ENCODE measurements at places on chromosomes 12 and 14. TPM values are rescaled to one million over a fixed set of nuclear protein-coding genes. Genes with fewer than 3 reads are reported as not detected.
A peak's percentile ranks its signal among the peaks of the same experiment; 100 is the strongest.

DNA sequence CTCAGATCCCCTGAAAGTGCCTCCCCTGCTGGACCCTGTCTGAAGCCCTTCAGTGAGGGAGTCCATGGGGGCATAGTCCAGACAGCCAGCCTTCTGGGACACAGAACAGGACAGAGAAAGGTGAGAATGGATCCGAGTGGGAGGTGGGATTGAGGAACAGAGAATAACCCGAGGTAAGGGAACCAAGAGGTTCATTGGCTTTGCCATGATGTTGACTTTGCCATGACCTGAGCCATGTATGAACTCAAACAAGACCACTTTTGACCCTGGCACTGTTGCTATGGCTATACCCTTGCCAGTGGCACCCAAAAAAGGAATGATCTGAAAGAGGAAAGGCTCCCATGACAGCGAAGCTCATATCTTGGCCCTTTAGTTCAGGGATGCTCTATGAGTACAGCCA, 22.6 kb upstream of the VDR start:
- DNase-seq: no peak

DNA sequence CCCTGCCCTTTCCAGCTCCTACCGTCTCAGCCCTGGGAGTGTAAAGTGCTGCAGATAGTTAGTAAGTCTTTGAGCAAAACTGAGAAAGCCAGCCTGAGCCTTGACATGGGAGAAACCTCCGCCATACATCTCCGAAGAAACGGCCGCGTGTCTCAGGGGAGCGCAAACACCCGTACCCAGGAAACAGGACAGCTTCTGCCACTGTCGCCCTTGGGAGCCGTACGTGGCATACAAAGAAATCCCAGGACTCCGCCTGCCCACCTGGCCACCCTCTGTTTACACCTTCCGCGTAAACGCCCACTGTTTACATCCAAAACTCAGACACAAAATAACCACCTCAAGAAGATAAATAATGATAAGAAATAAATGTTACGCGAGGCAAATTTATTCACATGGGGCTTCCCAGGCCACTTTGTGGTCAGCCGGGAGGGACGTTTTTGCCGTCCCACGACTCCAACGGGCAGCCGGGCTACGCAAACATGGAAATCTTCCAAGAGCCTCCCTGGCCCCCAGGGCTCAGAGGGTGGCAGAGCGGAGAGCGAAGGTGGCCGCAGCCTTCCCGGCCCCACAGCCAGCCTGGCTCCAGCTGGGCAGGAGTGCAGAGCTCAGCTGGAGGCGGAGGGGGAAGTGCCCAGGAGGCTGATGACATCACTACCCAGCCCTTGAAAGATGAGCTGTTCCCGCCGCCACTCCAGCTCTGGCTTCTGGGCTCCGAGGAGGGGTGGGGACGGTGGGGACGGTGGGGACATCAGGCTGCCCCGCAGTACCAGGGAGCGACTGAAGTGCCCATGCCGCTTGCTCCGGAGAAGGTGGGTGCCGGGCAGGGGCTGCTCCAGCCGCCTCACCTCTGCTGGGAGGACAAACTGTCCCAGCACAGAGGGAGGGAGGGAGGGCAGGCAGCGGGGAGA, at the start of gene BDKRB2:
Gene BDKRB2 (plus strand): TSS at position 689 of the 908 bp plus-strand sequence. CDS start 32,269 bp downstream, outside the sequence.
- DNase-seq: peak; percentile 95

DNA sequence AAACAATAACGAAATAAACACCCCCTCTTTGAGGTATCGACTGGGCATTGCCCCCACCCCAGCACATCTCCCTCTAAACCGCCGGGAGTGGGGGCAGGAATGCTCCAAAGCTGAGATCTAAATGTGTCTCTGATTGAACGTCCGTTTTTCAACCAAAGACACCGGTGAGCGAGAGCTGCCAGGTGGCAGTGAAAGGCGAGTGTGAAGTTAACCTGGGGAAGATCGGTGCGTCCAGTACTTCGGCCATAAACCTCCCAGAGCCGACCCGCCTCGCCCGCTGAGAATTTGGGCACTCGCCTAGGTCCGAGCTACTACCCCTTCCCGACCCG, 625 bp downstream of the ANGEL1 start:
- DNase-seq: no peak

- DNase-seq: no peak
Measured at GRCh38 chr12:52349196-52349595, 18.1 kb downstream of the KRT85 start.

DNA sequence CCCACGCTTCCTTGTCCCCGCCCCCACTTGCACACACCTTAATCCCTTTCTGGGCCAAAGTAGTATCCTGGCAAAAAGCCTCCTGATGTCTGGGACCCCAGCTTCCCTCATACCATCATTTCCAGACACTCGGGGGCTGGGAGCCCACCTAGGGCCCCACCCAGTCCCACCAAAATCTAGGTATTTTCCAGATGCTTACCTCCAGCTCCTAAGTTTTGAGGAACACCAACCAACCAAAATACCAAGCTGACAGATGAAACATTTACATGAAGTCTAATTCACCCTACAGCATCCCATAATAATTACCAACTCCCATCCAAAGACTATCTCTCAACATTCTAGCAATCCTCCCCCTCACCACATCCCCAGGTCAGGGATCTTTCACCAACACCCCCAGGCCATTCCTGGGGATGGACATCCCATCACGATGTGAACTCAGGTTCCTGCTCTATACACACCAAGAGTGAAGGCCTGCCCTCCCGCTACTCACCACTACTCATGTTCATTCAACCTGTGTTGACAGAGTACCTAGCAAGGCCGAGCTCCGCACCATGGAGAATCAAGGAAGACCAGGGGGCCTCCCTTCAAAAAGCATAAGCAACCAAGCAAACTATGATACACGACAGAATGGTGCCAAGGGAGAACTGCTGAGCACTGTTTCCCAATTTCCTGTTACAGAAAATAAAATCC, 1.6 kb upstream of the CHD4 start:
- DNase-seq: peak; percentile 41

DNA sequence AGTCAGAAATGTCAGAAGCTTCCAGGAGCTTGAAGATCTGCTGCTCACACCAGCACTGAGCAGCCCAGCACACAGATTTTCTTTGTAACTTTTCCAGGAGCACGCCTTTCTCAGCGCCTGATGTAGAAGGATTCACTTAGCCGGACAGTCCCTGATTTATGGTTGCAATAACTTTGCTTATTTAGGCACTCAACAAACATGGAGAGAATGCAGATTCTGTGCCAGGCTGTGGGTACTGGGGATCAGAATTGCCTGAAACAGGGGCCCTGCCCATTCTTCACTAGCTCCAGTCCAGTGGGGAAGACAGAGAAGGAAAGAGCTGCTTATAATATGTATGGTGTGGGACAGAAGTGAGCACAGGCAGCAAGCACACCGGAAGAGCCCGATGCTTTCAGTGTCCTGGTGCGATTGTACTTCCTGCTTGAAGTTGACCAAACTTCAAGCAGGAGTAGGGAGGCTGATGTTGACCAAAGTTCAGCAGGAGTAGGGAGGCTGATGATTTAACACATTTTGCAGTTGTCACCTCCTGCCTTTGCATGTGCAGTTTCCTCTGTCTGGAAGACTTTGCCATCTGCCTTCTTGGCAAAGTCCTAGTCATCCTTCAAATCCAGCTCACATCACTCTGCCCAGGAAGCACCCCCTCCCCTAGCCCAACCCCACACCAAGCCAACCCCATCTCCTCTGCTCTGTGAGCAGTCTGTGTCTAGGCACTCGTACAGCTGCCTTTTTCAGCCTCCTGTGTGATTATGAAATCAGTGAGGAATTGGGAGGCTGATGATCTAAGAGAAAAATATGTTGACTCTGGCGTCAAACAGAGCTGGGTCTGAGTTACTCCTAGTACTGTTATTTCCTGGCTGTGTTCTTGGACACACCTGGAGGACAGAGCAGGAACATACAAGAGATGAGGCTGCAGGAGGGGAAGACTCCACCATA, 12.0 kb upstream of the PRIMA1 start:
- peak; percentile 25 for DNase-seq

DNA sequence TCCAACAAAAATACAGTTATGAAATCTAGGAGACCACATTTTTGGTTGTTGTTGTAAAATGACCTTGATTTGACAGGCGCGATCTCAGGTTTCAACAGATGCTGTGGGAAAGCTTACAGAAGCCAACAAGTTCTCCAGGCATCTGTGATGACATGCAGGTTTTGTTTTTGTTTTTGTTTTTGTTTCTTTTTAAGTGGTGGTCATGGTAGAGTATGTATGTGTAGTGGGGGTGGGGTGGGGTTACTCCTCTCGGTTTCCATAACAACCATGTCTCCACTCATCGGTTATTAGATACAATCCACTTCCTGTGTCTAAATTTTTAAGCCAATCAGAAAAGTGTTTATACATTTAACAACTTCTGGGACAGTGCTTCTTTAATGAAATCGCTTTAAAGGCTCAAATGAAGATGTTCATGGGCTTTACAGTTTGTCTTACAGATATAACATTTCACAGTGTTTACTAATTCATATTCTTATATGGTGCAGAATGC, 199.9 kb upstream of the FOXN3 start:
- DNase-seq: peak; percentile 62

L2HGDH gene
- 2.6 TPM for total RNA-seq

DNA sequence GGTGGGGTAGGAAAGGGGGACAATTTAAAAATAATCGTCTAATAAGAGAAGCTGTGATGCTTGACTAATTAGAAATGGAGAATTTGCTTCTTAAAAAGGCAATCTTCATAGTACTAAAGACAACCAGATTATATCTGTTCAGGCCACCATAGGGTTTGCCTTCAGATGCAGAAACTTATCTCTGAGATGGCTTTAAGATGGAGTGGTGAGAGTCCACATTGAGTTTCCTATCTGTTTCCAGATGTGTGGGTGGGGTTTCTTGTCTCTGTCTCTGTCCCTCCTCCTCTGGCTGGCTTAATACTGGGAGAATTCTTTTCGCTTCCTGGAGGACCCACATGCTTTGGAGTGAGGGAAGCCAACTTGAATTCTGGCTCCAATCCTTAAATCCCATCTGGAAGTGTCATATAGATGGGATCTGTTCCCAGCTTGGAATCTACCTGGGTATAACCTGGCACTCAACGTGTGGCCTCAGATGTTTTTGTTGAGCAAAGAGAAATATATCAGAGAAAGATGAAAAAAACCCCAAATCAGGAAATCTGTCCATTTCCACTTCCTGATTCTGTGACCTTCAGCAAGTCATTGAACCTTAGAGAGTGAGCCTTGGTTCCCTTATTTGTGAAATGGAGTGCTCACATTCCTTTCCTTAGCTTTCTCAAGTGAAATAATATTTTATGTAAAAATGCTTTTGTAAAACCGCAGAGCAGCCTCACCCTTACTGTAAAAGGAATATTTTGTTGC, 66.4 kb downstream of the CHST11 start:
- DNase-seq: peak; percentile 39

HOXC12 gene
- total RNA-seq: not detected

Measured in GM23248 (cell line).